Foreskin melanocyte (primary cell): ENCODE measurements at places on chromosomes 16 and 17.

DNA sequence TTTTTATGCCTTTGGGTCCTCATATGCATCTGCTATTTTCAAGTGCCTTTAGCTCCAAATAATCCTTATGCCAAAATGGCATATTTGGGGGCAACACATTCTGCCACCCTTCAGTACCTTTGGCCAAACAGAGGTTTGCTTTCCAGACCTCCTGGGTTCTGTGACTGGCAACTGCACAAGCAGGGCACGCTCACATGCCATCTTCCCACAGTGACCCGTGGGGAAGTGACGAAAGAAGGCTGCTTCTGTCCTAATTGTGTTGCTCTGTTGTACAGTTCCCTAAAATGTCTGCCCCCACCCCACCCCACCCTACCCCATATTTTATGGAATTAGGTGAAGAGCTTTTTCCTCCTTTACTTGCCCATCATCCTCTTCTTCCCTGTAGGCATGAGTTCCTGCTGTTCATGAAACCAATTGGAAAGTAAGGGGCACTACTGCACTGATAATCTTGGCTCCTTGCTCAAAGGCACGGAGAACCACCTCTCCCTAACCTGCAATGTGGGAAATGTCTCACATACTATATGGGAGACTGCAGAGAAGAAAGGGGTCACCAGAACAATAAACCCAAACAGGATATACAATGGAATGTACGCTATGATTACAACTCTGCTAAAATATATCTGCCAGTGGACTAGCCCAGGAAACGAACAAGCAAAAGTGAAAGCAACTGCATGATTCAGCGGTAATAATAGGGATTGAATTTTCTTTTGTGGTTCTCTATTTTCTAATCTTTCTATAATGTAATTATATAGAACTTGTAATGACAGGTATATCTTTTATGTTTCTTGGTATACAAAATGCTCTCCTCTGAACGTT is 3.3 kb upstream of the SLFN12L start:
- DNase-seq = no peak

DNA sequence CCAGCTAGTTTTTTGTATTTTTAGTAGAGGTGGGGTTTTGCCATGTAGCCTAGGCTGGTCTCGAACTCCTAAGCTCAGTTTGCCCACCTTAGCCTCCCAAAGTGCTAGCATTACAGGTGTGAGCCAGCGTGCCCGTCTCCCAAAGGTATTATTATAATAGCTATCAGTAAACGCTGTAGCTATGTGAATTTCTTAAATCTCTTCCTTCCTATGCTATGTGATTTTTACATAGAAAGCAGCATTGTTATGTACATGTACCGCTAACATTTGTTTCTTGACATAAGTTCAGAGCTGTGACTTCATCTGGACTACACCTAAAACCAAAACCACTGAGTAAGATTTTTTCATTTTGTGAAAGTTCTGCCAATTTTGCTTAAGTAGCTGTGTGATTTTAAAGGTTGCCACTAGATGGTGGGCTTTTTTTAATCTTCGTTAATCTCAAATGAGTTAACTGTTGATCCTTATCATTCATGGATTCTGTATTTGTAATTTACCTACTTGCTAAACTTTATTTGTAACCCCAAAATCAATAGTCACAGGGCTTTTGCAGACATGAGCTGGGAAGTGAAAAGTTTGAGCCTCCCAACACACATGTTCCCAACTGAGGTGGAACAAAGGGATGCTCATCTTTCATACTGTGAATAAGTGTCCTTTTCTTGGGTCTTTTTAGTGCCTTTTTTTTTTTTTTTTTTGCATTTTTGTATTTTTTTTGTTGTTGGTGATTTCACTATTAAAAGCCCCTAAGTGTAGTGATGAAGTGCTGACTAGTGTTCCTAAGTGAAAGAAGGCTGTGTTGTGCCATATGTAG is 21.9 kb downstream of the PRKAR1A start:
- no peak for DNase-seq

DNA sequence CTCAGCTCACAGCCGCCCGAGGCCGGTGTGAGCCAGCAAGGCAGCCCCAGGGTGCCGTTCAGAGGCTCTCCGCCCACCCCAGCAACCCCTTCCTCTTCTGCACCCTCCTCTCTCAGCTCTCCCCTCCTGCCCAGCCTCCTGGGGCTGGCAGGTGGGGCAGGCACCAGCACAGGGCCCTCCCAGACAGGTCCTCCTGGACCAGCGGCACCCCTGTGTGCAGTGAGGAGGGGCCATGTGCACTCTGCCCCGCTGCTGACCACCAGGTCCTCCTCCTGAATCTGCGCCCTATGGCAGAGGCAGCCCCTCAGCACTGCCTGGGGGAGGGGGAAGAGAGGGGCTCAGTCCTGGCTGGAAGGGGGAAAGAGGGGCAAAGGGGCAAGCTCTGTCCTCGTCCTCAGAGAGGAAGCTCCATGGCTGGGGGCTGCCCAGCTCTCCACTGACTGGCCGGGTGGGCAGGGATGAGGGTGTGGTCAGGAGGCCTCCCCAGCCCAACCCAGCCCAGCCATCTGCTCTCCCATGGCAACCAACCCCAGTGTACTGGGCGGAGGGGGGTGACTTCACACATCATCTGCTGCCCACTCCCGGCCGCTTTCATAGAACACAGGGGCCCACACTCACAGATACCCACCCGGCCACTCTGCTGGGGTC is 5.4 kb upstream of the BCAR1 start:
- no peak for DNase-seq

GRCh38 chr17:10216213-10216938 is 18.0 kb upstream of the GAS7 start:
- no peak for DNase-seq

GRCh38 chr17:3641717-3642486 is 5.3 kb downstream of the CTNS start:
- DNase-seq = no peak

DNA sequence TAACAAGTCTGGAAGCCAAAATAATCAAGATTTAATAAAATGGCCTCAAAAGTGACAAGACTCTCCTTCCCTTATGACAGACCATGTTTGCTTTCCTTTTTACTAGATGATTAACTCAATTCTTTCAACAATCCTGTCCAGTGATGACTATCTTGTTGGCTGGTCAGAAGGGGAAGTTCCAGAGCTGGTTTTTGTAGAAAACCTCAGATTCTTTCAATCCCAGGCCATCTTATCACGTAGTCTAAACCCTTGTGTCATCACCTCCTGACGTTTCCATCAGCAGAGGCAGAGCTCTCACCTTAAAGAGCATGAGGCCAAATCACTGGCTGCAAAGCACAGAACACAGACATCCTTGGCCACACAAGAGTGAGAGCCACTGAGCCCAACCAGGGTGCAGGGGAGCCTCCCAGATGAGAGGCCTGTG is 125.3 kb downstream of the ANKRD11 start:
- no peak for DNase-seq
